ENCODE measurements at places on chromosomes 6 and 20.

GRCh38 chr6:112036088-112036637 lies 17.7 kb upstream of the CCN6 start:
- no peak overlapping the region for H3K27ac ChIP-seq
- H3K27me3 ChIP-seq: peaks cover 2% of the 10 kb centered on the region
- peaks cover 7% of the 10 kb centered on the region for H3K4me1 ChIP-seq
- DNase-seq: no peak
- H3K36me3 ChIP-seq: no peaks in the 10 kb centered on the region
- no peak overlapping the region for H3K4me3 ChIP-seq

DNA sequence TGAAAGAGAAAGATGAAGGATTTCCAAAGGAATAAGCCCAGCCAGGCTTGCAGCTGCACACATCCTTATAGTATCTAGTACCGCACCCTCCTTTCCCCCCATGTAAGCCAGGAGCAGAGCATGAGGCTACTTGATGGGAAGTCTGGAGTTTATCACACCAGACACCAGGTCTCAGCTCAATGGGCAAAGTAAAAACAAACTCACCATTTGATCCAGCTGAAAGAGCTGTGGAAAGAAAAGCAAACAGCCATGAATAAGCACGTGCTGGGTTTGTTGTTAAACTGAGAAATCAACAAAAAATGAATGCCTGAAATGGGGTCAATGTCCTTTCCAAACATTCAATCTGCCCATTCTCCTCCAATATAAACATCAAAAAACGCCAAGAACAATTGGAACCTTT lies 50.6 kb upstream of the MAP7 start:
- DNase-seq: no peak
- H3K4me1 ChIP-seq: peaks cover 5% of the 10 kb centered on the region
- no peaks in the 10 kb centered on the region for H3K27me3 ChIP-seq
- no peak overlapping the region for H3K27ac ChIP-seq

GRCh38 chr6:169173532-169174268 lies 79.9 kb downstream of the THBS2 start:
- peaks cover 6% of the 10 kb centered on the region for H3K4me1 ChIP-seq
- no peaks in the 10 kb centered on the region for H3K27me3 ChIP-seq
- H3K4me3 ChIP-seq: no peak overlapping the region
- H3K27ac ChIP-seq: no peak overlapping the region

DNA sequence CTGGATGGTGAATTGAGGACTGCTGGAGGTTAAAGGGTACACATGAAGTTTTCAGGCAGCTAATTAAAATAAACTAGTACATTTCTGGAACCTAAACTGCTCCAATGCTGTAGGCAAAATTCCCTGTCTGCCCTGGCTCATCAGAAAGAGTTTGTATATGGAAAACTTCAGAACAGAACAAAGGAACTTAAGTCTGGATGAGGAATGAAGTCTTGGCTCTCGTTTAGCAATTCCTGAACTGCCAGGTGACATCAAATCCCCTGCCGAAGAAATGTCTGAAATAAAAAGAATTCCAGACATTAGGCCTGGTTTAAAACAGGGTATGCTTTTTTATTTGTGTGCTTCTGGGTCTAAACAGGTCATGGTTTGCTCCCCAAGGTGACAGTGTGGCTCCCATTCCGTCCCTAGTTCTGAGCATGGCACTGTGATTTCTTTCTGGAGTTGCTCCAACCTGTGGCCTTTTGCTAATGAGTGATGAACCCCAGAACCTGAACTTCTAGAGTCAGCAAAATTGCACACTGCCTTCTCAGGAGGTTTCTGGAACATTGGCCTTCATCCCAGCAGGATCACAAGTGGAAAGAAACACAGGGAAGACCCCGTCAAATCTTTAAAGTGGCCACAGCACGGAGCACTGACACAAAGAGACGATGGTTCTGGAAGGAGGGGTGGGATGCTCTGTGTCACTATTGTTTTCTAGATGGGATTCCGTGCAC lies 129.4 kb upstream of the NAA20 start:
- H3K27me3 ChIP-seq: no peaks in the 10 kb centered on the region
- no peak for DNase-seq
- H3K4me3 ChIP-seq: no peak overlapping the region
- H3K36me3 ChIP-seq: no peaks in the 10 kb centered on the region
- H3K27ac ChIP-seq: no peak overlapping the region

DNA sequence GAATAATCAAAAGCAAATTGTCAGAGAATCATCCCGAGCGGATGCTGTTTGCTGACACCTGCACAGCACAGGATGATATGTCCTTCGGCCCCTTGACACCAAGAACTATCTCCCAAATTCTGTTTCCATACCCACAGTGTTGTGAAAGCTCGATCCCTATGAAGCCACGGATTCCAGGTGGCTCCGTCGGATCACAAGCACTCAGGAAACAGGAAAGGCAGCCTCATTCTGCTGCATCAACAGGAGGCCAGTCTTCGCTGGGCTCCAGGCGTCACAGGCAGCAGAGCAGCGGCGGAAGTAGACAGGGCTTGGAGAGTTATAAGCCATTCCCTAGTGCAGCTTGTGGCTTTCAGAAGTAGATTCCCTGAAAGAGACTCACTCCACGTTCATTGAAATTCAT lies 342.3 kb downstream of the C6orf118 start:
- no peaks in the 10 kb centered on the region for H3K36me3 ChIP-seq
- no peaks in the 10 kb centered on the region for H3K27me3 ChIP-seq
- H3K4me1 ChIP-seq: no peaks in the 10 kb centered on the region

GRCh38 chr6:34011264-34011663 lies 134.6 kb downstream of the GRM4 start:
- no peak for DNase-seq
- no peaks in the 10 kb centered on the region for H3K36me3 ChIP-seq
- no peaks in the 10 kb centered on the region for H3K27me3 ChIP-seq
- H3K4me3 ChIP-seq: no peak overlapping the region
- H3K4me1 ChIP-seq: no peaks in the 10 kb centered on the region
- no peak overlapping the region for H3K27ac ChIP-seq
